Kidney glomerular epithelial cell (primary cell): ENCODE measurements at places on chromosomes 2 and 18.

DNA sequence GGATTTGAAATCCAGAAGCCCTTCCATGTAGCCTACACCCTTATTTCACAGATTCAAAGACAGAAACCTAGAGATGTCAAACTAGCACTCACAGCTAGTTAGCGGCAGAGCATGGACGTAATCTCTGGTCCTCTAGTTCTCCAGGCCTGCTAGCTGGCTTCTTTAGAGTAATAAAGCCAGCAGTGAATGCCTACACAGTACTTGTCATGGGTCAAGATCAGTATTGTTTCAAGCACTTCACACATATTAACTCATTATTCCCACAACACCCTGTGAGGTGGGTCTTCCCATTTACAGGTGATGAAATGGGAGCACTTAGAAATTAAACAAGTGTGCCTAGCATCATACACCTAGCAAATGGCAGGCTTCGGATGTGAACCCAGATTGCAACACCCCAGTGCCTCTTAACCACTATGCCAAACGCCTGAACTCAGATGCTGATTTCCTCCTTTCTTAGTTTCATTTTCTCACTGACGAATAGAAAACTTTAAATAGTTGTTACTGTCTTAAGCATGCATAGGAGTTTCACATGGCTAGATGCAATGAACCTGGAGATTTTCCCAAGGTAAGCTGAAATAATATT is 14.5 kb upstream of the ZBTB14 start:
- no peak for DNase-seq

GRCh38 chr18:12295389-12296086 is 12.5 kb upstream of the TUBB6 start:
- no peak for DNase-seq

DNA sequence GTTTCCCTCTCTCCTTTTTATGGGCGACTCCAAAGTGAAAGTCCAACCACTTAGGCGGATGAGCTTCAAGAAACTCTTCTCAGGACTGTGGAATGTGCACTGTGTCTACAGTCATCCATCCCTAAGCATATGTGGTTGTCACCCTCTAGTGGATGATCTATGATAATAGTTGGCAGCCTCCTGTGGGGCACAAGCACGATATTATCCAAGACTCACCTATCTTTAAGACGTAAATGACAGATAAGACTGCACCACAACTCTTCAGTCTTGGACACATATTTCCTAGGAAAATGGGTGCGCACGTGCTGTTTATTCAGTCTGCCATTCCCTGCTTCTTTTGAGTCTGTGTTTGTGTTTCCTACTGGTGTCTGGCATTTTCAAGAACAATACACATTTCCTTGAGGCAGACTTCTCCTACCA is 145.5 kb upstream of the CTAGE1 start:
- peak; percentile 81 for DNase-seq

- DNase-seq, result no peak
Observed at GRCh38 chr2:231470246-231470900, 6.1 kb upstream of the NCL start.

DNA sequence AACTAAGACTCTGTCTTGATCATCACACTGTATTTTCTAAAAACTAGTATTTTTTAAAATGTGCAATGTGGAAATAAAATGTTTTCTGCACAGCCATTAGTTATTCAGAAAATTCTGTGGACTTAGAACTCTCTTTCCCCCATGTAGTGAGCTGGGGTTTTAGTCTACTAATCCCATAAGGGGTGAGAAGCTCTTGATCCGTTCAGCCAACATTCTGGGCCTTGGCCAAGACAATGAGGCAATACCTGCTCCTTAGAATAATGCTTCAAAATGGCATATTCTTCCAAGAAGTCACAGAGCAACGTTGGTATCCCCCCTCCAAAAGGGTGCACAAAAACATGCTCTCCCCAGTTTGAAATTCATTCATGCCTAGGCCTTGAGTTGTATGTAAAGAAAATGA is 4.0 kb downstream of the REEP1 start:
- no peak for DNase-seq

DNA sequence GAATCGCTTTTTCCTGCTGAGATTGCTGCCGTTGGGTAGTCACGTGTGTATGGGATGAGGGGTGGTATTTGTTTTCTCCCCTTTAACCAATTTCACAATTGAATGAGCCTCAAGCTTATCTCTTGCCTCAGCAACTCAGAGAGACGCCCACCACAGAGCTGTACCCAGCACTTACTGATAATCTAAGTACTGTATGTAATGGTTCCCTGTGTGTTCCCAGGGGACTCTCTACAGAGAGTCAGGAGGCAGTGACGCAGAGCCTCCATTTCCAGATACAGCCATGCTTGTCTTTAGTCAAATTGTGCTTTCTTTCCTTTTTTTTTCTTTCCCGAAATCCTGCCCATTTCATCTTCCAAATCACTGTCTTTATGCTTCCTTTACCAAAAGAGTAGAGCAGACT is 1102.1 kb upstream of the KLHL29 start:
- DNase-seq, result no peak

DNA sequence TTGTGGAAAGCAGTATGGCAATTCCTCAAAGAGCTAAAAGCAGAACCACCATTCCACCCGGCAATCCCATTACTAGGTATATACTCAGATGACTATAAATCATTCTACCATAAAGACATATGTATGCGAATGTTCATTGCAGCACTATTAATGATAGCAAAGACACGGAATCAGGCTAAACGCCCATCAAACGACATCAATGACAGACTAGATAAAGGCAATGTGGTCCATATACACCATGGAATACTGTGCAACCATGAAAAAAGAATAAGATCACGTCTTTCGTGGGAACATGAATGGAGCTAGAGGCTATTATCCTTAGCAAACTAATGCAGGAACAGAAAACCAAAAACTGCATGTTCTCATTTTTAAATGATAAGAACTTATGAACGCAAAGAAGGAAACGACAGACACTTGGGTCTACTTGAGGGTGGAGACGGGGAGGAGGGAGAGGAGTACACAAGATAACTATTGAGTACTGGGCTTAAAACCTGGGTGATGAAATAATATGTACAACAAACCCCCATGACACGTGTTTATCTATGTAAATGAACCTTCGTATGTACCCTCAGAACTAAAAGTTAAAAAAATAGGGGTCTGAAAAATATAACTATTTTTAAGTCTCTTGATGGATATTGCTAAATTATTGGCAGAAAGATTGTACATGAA is 32.0 kb upstream of the CYTIP start:
- no peak for DNase-seq

DNA sequence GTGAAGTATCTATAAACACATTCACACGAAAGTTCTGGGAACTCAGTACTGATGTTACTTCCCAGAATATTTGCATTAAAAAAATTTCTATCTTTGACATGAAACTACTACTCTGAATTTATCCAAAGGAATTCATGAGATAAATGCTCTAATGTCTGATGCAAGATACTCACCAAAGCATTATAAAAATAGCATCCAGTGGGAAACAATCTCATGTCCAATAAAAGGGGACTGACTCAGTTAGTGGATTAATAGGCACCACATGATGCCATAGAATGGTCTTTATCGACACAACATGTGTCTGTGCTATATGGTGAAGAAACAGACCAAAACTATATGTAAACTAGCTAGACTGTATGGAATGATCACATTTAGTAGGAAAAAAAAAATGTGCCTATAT is 33.9 kb downstream of the LAMA3 start:
- no peak for DNase-seq

GRCh38 chr2:33091541-33092123 is 144.9 kb downstream of the LTBP1 start:
- no peak for DNase-seq

DNA sequence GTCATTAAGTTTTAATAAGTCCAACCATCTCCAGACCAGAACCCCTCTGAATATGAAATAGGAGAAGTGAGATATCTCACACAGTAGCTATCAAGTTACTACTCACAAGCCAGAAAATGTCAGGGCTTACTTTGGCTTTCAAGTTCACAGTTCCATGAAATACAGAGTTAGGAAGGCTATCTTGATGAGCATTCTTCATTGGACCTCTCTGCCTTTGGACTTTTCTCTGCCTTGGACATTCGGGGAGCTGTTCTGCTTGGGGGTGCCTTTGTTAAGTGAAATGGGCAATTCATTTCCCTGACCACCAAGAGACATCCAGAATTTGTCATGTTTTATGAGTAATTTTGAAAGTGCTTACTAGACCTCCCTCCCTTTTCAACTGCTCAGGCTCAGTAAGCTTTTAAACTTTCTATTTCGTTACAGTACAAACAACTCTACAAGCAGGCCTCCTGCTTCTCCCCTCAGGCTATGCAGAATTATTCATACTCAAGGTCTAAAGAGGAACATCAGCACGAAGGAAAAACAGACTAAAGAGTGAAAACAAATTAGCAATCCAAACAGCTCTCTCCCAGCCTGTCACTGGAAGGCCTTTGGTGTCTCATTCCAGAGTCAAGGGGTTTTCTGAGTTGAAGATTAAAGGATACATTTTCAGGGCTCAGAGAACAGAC is 95.3 kb downstream of the MREG start:
- peak; percentile 27 for DNase-seq

DNA sequence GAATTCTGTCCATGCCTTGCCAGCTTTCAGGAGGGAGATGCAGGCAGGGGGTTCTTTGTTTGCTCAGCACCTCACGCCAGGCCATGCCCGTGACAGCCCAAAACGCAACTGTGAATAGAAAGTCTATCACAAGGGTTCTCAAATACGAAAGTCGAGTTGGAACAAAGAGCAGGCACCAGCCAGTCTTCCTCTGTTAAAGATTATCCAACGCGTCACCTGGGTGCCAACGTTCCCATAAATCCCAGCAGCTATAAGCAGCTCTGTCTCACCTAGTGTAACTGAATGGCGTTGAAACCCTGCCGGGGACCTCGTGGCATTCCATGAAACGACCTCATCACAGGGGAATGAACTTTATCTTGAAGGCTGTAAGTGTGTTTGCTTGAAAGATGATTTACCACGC is 84.8 kb upstream of the GATA6 start:
- no peak for DNase-seq

DNA sequence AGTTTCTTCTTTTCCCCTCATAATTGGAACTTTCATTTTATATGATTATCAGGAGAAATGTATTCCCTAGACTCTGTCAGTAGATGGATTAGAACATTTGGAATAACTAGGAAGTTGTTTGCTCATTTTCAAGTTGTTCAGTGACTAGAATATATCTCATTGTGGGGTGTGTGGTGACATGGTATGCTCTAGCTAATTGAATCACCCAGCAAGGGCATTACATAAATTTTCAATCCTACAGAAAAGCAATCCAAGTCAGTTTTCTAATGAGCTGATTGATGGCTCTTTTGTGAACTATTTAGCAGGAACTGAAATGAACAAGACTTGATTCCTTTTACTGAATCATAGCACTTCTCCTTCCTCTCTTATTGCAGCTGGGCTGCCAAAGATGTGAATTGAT is 461.4 kb downstream of the TGIF1 start:
- DNase-seq, result no peak

DNA sequence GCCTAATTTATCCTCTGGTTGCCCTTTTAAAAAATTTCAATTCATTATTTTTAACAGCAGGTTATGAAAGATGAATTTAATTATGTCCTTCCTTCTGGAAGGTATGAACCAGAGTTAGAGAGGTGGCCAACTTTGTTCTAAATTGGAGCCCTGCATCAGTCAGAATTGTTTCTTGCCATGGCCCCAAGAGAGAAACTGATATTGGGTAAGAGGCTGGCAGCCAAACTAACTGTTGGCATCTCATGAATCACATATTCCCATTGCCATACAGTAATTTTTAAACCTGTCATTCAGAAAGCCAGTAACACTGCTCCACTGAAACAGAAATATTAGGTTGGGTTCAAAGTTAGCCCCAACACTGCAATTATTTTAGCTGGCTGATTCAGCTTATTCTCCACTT is 67.4 kb downstream of the SMAD2 start:
- DNase-seq, result no peak

DNA sequence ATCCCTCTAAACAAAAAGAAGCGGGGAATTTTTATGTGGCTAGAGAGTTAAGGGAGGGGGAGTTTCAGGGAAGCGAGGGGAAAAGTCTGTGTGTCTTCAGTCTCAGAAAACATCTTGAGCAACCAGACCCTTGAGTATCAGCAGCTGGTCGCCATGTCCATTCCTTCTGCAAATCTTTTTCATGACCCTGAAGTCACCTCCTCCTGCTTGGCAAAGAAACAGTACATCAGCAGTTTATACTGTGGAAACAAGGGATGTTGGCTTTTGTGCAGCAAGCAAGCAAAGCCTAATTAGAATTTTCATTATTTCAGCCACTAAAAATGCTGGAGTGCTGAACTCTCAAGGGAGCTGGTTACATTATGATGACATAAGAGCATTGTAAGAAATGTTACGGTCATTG is 187.4 kb upstream of the SLC8A1 start:
- DNase-seq, result no peak

GRCh38 chr2:231680285-231680991 is 27.9 kb upstream of the PTMA start:
- DNase-seq, result no peak

DNA sequence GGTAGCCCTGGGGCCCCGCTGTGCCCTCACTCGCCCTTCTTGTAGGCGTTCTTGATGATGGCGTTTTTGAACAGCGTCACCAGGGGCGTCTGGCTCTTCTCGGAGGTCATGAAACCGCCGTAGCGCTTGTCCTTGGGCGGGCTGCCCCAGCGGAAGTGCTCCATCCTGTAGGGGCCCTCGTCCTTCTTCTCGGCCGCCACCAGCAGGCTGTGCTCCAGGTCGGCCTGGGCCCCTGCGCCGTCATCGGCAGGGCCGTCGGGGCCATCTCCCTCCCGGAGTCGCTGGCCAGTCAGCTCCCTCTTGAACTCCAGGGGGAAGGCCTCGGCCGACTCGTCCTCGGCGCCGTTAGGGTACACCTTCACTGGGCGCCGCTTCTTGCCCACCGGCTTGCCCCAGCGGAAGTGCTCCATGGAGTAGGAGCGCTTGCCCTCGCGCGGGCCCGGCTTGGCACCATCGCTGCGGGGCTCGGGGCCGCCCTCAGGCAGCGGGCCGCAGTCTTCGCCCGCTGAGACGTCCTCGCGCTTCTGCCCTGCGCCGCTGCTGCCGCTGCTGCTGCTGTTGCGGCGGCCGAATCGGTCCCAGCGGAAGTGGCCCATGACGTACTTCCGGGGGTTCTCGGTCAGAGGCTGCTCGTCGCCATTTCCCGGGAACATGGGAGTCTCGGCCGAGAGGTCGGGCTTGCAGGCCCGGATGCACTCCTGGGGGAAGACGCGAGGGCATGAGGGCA is 7.2 kb downstream of the POMC start:
- DNase-seq, result no peak

DNA sequence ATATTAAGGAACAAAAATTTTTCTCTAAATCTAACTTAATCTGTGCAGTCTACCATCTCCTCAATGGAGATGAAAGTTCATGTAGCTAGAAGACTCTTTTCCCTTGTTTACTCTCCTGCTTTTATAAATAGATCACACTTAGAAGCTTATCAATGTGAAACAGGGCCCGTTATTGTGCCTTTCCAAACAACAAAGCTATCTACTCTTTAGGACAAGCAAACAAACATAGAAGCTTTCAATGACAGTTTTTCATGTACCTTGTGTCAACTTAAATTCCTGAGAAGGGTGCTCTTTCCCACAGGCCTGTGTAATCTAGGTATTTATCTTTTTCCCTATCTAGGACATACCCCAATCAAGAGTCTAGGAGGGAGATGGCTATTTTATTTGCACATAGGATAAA is 247.8 kb upstream of the CWC22 start:
- no peak for DNase-seq
